Stimulated activated CD8-positive, alpha-beta memory T cell treated with anti-CD3 and anti-CD28 coated beads, Interleukin-7, amount 100 ng/mL, for 4 hours (primary cell): ENCODE measurements at places on chromosomes 5 and 9.

DNA sequence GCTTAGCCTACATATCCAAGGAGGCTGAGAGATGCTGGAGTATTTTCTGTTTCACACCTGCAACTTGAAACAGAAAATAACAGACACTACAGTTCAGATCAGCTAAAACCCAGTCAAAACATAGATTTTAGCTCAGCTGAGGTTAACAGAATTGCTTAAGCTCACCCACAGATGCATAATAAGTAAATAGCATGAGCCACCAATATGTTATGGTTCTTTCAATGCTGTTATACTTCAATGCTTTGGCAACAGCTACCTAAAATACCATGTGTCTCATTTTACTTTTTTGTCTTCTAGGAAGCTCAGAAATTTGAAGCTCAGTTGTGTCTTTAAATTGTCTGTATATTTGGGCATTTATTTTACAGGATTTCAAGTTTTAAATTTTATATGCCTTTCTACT is 35.8 kb upstream of the OR13F1 start:
- DNase-seq, result no peak

- no peak for DNase-seq
Measured at GRCh38 chr5:67817652-67818051, 397.9 kb upstream of the PIK3R1 start.

GRCh38 chr9:109903515-109904138 is 123.6 kb downstream of the PALM2AKAP2 start:
- no peak for DNase-seq

DNA sequence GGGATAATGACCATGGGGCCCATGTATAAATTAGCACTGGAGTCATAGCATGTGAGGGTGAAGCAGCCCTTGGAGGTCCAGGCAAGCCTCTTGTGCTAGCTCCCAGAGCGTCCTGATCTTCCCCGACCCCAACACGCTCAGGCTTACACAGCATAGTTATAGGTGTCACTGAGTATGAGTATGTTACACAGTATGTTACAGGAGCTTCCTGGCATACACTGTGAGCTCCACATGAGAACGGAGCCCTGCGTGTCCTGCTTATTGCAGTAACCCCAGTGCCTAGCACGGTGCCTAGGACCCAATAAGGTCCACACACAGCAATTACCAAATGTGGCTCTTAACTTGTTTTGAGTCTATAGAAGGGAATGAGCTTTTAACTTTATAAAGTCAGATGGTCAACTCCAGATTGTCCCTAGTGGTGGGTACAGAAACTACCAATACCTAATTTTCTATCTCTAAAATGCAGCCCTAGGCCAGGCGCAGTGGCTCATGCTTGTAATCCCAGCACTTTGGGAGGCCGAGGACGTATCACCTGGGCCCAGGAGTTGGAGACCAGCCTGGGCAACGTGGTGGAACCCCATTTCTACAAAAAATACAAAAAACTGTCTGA is 64.1 kb downstream of the PLAC8L1 start:
- DNase-seq, result no peak

- DNase-seq, result no peak
Measured at GRCh38 chr9:30103647-30104394, 2280.6 kb upstream of the ACO1 start.

- DNase-seq, result no peak
Measured at GRCh38 chr5:72760259-72760658, 56.2 kb upstream of the TNPO1 start.

DNA sequence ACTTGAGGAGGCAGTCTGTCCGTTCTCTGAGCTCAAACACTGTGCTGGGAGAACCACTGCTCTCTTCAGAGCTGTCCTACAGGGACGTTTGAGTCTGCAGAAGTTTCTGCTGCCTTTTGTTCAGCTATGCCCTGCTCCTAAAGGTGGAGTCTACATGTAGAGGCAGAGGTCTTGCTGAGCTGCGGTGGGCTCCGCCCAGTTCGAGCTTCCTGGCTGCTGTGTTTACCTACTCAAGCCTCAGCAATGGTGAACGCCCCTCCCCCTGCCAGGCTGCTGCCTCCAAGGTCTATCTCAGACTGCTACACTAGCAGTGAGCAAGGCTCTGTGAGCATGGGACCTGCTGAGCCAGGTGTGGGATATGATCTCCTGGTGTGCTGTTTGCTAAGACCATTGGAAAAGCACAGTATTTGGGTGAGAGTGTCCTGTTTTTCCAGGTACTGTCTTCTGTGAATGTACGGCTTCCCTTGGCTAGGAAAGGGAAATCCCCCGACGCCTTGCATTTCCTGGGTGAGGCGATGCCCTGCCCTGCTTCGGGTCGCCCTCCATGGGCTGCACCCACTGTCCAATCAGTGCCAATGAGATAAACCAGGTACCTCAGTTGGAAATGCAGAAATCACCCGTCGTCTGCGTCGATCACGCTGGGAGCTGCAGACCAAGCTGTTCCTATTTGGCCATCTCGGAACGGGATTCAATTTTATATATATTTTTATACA is 58.5 kb downstream of the CNTRL start:
- DNase-seq, result peak; percentile 47

- no peak for DNase-seq
Measured at GRCh38 chr9:103427696-103428095, 432.6 kb downstream of the CYLC2 start.

GRCh38 chr5:62375627-62376026 is 28.1 kb downstream of the DIMT1 start:
- no peak for DNase-seq

- DNase-seq, result no peak
Measured at GRCh38 chr9:95746408-95747180, 128.9 kb upstream of the ERCC6L2 start.

DNA sequence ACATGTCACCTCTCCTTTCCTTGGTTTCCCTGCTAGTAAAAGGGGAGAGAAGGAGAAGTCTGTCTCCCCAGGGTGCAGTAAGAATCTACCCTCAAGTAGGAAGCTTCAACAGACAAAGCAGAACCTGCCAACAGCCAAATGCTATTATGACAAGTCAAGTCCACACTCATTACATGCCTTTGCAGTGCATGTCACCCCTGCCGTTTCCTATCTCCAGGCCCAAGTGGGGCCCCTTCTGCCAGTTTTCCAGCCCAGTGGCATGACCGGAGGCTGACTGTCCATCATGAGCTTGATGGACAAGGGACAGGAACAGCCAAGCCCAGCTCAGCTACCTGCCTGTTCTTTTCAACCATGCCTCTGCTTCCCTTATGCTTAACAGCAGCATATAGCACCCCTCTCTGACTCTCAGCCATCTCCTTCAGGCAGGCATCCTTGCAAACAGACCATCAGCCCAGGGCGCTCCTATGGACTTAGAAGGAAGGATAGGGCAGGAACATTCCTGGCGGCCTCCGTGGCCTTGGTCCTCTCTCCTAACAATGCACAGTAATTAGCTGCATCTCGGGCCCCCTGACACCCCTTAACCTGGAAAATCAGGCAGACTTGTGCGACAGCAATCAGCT is 107.2 kb upstream of the RAD23B start:
- DNase-seq, result no peak

DNA sequence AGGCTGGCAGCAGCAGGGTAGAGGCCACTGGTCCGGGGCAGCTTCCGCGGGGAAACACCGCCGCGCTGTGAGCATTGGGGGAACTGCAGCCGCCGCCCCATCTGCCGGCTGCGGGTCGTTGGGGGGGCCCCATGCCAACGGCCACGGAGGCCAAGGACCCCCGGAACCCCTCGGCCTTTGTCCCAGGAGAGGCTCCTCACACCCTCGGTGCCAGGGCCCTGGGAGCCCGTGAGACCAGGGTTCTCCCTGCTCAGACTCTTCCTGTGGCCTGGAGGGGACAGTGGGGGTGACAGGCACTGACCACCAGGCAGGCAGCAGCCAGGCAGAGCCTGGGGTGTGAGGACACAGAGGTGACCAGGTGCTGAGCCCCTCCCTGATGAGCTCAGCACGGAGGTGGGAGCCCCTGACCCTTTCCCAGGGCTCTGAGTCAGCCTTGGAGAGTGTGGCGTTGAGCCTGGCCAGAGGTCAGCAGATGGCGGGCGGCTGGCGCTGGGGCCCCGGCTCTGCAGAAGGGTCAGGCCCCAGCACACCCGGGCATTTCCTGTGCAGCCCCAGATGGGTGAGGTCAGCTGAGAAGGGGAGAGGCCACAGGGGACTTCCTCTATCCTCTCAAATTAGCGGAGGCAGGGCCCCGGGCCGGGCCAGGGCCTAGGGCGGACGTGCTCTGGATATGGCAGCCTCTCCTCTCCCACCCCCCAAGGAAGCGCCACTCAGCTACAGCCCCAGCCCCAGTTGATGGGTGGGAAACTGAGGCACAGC is 17.9 kb upstream of the EGFL7 start:
- peak; percentile 66 for DNase-seq

GRCh38 chr5:118703241-118703640 is 285.1 kb downstream of the DTWD2 start:
- no peak for DNase-seq

- no peak for DNase-seq
Measured at GRCh38 chr5:98909363-98909762, 19.4 kb downstream of the CHD1 start.

- DNase-seq, result no peak
Measured at GRCh38 chr5:66222455-66222854, 78.4 kb downstream of the SREK1 start.

GRCh38 chr5:175290379-175290778 is 153.6 kb downstream of the DRD1 start:
- no peak for DNase-seq

DNA sequence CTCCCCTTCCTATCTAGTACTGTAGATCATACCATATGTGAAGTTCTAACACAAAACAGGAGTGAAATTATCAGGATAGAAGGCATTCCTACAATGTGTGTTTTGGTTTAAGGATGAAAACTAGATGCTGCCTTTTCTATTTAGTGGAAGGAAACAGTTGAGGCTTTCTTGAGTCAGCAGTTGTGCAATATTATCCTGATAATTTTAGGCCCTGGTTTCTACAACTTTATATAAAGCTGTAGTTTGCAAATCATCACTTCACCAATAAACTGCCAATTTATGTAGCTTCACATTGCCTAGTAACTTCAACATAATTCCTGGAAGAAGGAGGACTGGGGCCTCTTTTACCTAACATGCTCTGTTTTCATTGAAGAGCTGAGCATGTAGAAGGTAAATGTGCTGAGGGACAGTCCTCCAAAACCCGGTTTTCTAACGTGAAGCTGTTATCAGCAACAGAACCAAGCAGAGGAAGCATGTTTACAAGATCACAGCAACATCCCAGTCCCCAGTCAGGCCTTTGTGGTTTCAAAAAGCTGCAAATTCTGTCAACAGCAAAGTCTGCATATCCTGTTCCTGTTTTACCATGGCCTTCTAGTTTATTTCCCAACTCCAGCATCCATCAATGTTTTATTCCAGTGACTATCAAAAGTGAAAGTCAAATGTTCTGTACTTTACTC is 513.4 kb upstream of the MEF2C start:
- no peak for DNase-seq

- DNase-seq, result no peak
Measured at GRCh38 chr5:163604013-163604412, 98.6 kb downstream of the MAT2B start.

DNA sequence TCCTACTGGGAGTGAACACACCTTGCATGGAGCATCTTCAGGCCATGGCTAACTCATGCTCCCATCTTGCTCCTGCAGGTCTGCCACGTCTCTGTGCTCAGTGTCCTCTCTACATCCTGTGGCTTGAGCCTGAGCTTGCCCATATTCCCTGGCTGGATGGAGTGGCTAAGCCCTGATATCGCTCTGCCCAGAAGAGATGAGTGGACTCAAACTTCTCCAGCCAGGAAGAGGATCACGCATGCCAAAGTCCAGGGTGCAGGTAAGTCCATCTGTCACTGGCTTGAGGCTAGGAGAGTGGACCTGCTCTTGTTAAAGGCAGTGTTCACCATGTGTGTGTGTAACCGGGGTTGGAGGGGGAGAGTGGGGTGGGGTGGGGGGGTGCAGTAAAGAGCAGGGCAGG is 1.6 kb upstream of the RGS3 start:
- no peak for DNase-seq

- DNase-seq, result no peak
Measured at GRCh38 chr9:96331236-96331947, 29.4 kb upstream of the HSD17B3 start.

GRCh38 chr9:36845844-36846243 is 188.2 kb downstream of the PAX5 start:
- no peak for DNase-seq

GRCh38 chr5:17255471-17256021 is 38.1 kb downstream of the BASP1 start:
- DNase-seq, result no peak

DNA sequence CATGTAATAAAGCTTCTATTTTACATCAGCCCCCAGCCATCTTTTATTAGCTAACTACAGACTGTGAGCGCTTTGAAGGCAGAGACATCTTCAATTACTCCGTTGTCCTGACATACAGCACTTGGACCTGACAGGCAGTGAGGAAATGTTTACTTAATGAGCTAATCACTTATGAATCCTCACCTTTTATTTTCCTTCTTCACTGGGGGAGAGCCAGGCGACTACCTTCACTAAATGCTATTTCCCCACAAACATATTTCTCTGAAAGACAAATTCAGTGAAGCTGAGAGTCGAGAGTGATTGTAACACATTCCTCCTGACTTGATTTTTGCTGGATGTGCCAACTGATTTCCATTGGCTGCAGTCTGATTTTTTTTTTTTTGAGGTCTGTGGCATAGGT is 192.1 kb upstream of the CLINT1 start:
- no peak for DNase-seq

- DNase-seq, result no peak
Measured at GRCh38 chr9:110141227-110141793, 66.6 kb downstream of the C9orf152 start.

DNA sequence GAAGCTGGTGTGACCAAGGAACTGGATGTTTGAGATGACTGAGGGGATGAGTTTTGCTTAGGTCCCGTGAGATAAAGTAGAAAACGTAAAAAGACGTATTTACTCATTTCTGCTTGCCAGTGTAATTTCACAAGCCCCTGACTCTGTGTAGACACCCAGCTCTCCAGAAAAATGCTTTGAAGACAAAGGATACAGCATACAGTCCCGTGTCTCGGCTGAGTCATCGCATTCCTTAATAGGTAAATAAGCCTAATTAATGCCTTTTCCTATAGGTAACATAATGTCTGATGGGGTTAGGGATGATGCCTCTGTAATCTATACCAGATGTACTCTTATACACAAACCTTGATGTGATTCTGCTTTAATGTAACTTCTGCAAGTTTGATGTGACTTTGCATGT is 20.2 kb downstream of the S100Z start:
- DNase-seq, result no peak

DNA sequence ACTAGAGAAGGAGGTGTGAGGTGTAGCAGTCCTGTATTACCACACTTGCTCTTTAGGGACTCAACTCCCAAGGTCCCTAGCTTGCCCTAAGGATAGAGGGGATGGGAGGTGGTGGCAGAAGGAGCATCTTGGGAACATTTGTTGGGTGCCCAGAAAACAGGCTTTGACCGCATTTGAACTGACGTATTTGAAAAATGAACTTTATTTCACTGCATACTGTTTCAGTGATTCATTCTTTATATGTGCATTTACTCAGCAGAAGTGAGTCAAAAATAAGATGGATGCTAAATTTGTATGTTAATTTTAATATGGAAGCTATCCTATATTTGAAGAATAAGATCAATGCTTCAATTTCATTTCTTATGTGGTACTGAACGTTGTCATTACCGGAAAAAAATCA is 18.7 kb downstream of the DMRT3 start:
- DNase-seq, result no peak
